HCT116 (cell line): ENCODE measurements at places on chromosomes 6 and 20. TPM values are rescaled to one million over a fixed set of nuclear protein-coding genes. Genes with fewer than 3 reads are reported as not detected.

The SUMO4 gene
- total RNA-seq, result 1.6 TPM

The GINS1 gene
- total RNA-seq, result 30.4 TPM

The F13A1 gene
- 0.34 TPM for total RNA-seq

The WFDC12 gene
- not detected for total RNA-seq

The ACSS1 gene
- 0.27 TPM for total RNA-seq

The TOMM34 gene
- total RNA-seq, result 51.7 TPM

The NOX3 gene
- total RNA-seq, result not detected

The PAX1 gene
- total RNA-seq, result not detected

The MYMX gene
- total RNA-seq, result not detected

The SMLR1 gene
- not detected for total RNA-seq

The TGM3 gene
- not detected for total RNA-seq

The EPPIN gene
- not detected for total RNA-seq

- no peaks in the 10 kb centered on the region for H3K27me3 ChIP-seq
- H3K4me3 ChIP-seq, result no peak overlapping the region
Observed at GRCh38 chr6:81366972-81367371, 385.5 kb downstream of the TENT5A start.

DNA sequence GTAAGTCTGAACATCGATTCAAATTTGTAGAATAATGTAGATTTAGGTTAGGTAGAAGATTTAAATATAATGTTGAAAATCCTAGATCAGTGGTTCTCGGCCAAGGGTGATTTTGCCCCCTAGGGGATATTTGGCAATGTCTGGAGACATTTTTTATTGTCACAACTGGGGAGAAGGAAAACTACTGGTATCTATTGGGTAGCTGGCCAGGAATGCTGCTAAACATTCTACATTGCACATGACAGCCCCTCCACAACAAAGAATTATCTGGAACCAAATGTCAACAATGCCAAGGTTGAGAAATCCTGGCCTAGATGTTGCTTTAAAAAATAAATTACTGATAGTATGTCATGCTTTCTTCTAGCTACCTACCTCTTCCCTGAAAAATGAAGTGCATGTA lies 76.1 kb downstream of the HIVEP2 start:
- no peaks in the 10 kb centered on the region for H3K27me3 ChIP-seq
- peaks cover 3% of the 10 kb centered on the region; the same call in 1 of the 2 replicates for H3K4me1 ChIP-seq
- DNase-seq, result no peak
- no peaks in the 10 kb centered on the region for H3K36me3 ChIP-seq

- H3K27me3 ChIP-seq, result no peaks in the 10 kb centered on the region
- no peaks in the 10 kb centered on the region for H3K4me1 ChIP-seq
- no peak for DNase-seq
- H3K36me3 ChIP-seq, result no peaks in the 10 kb centered on the region
Observed at GRCh38 chr20:16115911-16116552, 457.2 kb downstream of the KIF16B start.

DNA sequence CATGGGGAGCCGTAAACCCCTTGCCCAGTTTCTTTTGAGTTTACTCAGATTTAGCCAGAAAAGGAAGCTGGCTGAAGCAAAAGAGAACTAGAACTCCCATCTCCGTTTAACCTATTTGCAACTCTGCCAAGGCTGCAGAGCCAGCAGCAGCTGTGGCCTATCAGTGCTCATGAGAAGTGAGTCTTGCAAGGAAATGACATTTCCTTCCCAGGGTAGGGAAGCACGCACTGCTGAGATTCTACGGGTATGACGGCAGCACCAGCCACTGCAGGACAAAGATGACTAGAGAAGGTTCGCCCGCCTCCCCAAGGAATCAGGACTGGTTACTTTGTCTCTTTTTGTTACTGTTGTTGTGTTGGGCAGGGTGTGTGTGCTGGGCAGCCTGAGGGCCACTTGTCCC lies 47.6 kb downstream of the PPP1R3G start:
- H3K27ac ChIP-seq, result no peak overlapping the region
- DNase-seq, result no peak
- no peak overlapping the region for H3K4me3 ChIP-seq
- no peaks in the 10 kb centered on the region for H3K4me1 ChIP-seq
- H3K27me3 ChIP-seq, result no peaks in the 10 kb centered on the region

GRCh38 chr6:25392372-25392771 lies 113.2 kb downstream of the CARMIL1 start:
- DNase-seq, result no peak
- H3K36me3 ChIP-seq, result no peaks in the 10 kb centered on the region
- no peak overlapping the region for H3K4me3 ChIP-seq
- no peak overlapping the region for H3K27ac ChIP-seq
- H3K27me3 ChIP-seq, result no peaks in the 10 kb centered on the region

GRCh38 chr20:63759377-63759901 lies 19.9 kb downstream of the SLC2A4RG start:
- DNase-seq, result no peak
- H3K4me1 ChIP-seq, result no peaks in the 10 kb centered on the region

GRCh38 chr6:108406943-108407342 lies 112.1 kb downstream of the AFG1L start:
- no peak overlapping the region for H3K27ac ChIP-seq
- no peak for DNase-seq
- no peaks in the 10 kb centered on the region for H3K36me3 ChIP-seq
- H3K4me1 ChIP-seq, result no peaks in the 10 kb centered on the region

- peak; percentile 13 for DNase-seq
- H3K27ac ChIP-seq, result no peak overlapping the region
- no peaks in the 10 kb centered on the region for H3K36me3 ChIP-seq
- H3K4me3 ChIP-seq, result no peak overlapping the region
Observed at GRCh38 chr20:47054945-47055344, 160.3 kb downstream of the EYA2 start.

GRCh38 chr6:160044687-160045086 lies 75.8 kb downstream of the IGF2R start:
- no peak overlapping the region for H3K27ac ChIP-seq
- no peaks in the 10 kb centered on the region for H3K4me1 ChIP-seq
- H3K4me3 ChIP-seq, result no peak overlapping the region
- no peak for DNase-seq
- no peaks in the 10 kb centered on the region for H3K27me3 ChIP-seq

- DNase-seq, result no peak
- H3K4me1 ChIP-seq, result no peaks in the 10 kb centered on the region
- H3K27me3 ChIP-seq, result peaks cover 20% of the 10 kb centered on the region; the same call in 1 of the 2 replicates
- H3K36me3 ChIP-seq, result no peaks in the 10 kb centered on the region
- no peak overlapping the region for H3K27ac ChIP-seq
Observed at GRCh38 chr6:30450909-30451841, 38.1 kb upstream of the HLA-E start.

DNA sequence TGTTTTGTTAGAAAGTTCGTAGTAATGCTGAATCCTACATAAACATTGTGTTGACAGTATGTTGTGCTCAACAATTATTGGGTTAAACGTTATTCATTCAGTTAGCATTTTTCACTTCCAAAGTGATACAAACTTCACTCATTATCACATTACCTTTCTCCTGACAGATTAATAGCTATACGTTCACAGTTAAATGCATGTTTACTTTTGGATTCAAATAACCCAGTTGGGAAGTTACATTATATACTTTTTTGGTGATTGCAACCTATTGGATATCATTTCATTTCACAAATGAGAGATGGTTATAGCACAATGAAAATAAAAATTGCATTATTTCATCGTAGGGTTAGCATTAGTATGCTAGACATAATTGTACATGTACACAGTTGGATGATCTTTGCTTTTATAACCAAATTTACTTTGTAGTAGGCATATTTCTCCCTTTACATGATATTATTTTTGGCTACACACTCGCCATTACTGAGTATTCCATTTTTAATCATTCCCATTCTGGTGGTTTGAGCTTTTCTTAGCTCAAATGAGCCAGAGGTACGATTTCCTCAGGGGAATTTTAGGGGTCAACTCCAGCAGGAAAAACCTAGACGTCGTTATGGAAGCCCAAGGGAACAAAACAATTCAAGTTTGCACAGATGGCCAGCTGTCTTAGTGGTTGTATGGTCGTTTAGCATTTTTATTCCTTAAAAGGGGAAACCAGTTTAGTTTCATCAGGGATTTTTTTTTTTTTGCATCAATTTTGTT lies 2.1 kb upstream of the HIVEP1 start:
- peaks cover 3% of the 10 kb centered on the region; the same call in 1 of the 2 replicates for H3K36me3 ChIP-seq
- peak overlapping the region; percentile 72 for H3K4me3 ChIP-seq
- no peak for DNase-seq

DNA sequence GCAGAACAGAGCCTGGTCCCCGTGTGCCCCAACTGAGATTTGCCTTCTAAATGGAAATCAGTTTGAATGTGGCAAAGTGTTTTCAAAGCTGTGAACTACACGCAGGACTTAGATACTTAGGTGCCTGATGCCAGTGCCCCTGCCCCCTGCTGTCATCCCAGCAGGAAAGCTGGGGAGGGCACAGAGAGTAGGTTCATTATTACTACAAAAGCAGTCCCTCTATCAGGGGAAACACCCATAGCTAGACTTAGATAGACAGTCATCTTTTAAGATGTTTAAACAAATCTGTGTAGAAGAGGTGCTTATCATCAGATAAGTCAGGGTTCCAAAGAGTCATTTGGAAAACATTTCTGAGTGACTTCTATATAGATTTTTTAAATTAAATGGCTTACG lies 155.0 kb upstream of the SNX9 start:
- no peak overlapping the region for H3K4me3 ChIP-seq
- H3K27ac ChIP-seq, result no peak overlapping the region
- DNase-seq, result no peak
- no peaks in the 10 kb centered on the region for H3K27me3 ChIP-seq
- no peaks in the 10 kb centered on the region for H3K4me1 ChIP-seq

DNA sequence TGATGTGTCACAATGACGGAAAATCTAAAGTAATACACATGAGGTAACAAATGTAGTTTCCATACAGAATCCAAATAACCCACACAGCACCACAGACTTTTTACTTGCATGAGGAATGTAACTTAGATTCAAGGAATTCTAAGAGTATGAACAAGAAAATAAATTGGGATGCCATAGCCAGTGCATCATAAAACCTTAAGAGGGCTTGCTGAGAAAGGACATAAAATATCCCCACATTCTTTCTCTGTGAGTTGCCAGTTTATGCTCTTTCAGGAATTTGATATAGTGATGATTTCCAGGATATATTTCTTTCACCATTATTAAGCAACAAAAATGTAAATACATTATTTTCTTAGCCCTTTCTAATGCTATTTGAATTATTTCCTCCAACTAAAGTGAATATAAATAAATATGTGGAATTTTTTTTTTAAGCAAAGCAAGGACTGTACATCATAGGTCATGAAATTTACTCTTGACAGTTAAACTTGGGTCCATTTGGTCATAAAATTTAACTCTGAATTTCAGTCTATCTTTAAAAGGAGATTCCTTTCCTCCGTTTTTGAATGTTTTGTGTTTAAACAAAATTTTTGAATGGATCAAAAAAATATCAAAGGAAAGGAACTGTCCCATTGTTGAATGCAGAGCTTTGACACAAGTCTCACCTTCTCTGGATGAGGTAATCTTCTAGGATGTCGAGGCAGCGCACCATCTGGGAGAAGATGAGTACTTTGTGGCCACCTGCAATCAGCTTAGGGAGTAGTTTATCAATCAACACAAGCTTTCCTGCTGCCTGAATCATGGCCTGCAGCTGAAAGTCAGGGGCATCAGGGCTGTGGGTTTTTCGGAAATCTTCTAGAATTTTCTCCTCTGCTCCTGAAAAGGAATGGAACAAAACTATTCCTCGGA lies 116.3 kb upstream of the EMILIN3 start:
- DNase-seq, result no peak
- H3K27ac ChIP-seq, result no peak overlapping the region

DNA sequence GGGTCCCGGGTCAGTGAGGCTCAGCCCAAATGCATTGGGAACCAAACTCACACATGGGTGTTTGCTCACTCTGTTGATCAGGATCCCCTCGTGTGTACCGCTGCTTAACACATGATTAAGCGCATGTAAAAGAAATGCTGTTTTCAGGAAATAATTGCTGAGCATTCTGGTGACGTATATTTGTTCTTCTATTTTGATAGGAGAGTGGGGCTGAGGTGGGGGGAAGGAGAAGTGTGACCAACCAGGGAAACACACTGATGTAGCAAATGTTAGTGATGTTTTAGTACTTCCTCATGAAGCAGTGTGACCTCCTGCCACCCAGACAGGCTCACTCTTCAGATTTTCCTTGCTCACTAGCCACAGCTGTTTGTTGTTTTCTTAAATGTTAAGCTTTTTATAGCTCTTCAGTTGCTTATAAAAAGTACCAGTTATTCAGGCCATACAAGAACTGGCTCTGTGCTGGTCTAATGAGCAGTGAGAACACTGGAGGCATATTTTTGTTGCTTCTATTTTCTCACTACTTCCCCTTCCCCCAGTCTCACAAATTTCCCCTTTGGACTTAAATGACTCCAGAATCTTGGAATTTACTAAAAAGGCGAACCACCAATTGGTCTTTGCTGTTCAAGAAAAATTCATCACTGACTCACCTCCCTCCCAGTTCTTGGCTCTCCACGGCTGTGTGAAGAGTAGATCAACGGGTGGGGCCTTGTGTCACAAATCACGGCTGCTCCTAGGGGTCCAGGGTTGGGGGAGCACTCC lies 79.2 kb upstream of the BACH2 start:
- no peak for DNase-seq
- no peaks in the 10 kb centered on the region for H3K36me3 ChIP-seq
- H3K27me3 ChIP-seq, result no peaks in the 10 kb centered on the region
- H3K4me1 ChIP-seq, result peaks cover 8% of the 10 kb centered on the region

- no peaks in the 10 kb centered on the region for H3K27me3 ChIP-seq
- H3K27ac ChIP-seq, result no peak overlapping the region
- H3K36me3 ChIP-seq, result no peaks in the 10 kb centered on the region
- peaks cover 8% of the 10 kb centered on the region for H3K4me1 ChIP-seq
Observed at GRCh38 chr6:41451515-41452163, 94.5 kb upstream of the FOXP4 start.

GRCh38 chr6:158832026-158832425 lies 12.9 kb upstream of the EZR start:
- 0 out of 2 replicates have a peak, but pooled peaks cover 3% of the 10 kb centered on the region for H3K4me1 ChIP-seq
- DNase-seq, result no peak
- H3K36me3 ChIP-seq, result no peaks in the 10 kb centered on the region

GRCh38 chr6:85186546-85187175 lies 263.2 kb upstream of the NT5E start:
- no peaks in the 10 kb centered on the region for H3K36me3 ChIP-seq
- no peaks in the 10 kb centered on the region for H3K4me1 ChIP-seq
- H3K27me3 ChIP-seq, result peaks cover 8% of the 10 kb centered on the region; the same call in 1 of the 2 replicates
- H3K4me3 ChIP-seq, result no peak overlapping the region

GRCh38 chr6:166351715-166352285 lies 9.5 kb upstream of the SFT2D1 start:
- H3K4me1 ChIP-seq, result no peaks in the 10 kb centered on the region
- H3K36me3 ChIP-seq, result no peaks in the 10 kb centered on the region
- no peak overlapping the region for H3K27ac ChIP-seq
- H3K27me3 ChIP-seq, result no peaks in the 10 kb centered on the region; the same call in none of the 2 replicates
- H3K4me3 ChIP-seq, result no peak overlapping the region

DNA sequence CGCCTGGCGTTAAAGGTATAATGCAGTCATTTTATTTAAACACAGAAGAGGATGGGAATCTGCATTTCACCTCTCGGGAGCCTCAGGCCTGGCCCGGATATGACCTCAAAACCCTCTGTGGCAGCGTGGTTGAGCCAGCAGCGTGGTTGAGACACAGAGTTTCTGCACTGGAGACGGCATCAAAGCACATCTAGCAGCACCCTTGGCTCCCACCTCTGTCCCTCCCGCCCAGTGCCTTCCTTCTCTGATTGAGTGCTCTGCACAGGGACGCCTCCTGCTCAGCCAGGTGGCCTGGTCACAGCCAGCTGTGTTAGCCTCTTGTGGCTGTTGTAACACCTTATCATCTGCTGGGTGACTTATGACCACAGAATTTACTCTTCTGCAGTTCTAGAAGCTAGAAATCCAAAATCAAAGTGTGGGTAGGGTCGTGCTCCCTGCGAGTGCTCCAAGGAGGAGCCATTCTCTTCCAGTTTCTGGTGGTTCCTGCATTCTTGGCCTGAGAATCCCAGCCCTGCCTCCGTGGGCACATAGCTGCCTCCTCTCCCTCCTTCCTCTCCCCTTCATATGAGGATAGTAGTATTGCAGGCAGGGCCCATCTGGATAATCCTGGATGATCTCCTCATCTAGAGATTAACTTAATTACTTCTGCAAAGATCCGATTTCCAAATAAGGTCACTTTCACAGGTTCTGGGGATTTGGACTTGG lies 156.7 kb downstream of the SYCP2 start:
- H3K27ac ChIP-seq, result no peak overlapping the region
- H3K36me3 ChIP-seq, result no peaks in the 10 kb centered on the region
